Amygdala (tissue), 56 donors: ENCODE measurements at places on chromosomes 3 and 15.

GRCh38 chr3:15819576-15819975 is 21.8 kb upstream of the ANKRD28 start:
- DNase-seq, result no peak

- no peak for DNase-seq
These were observed 26.1 kb downstream of the PLXNB1 start for GRCh38 chr3:48403533-48404439.

DNA sequence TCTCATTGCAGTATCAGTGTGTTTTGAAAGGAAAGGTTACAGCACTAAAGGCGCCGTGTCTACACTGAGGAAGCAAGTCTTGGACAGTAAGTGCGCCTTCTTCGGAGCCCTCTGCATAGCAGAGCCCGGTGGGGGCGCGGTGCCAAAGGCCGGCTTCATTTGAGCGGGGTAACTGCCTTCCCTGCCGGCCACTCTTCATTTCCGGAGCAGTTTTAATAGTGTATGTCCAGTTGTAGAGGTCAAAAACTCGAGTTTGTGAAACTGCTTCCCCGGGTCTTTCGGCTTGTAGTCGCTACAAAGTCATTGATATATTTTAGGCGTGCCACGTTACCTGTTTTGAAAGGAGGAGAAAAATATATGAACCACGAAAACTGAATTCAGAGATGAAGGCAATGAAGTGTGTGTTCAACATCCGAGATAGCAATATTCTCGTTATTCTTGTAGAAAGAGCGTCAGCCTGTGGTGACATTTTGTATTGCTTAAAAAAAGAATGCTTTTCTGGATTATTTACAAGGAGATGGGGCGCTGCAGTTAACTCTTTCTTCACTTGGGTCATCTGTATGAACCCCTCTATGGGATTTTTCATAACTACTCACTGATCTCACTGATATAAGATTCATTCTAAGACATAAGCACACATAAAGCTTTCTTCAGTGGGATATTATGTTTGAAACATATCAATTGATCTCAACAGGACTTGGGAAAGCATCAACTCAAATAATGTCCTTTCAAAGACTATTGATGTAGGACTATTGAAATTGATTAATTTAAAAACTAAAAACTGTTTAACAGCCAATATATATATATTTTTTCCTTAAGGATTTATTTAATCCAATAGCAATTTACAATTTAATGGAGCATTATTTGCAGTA is 3.0 kb downstream of the ALCAM start:
- DNase-seq, result peak; percentile 62

- no peak for DNase-seq
These were observed 890.7 kb upstream of the EPHA6 start for GRCh38 chr3:95923496-95924210.

GRCh38 chr3:23390446-23390845 is 187.3 kb downstream of the UBE2E2 start:
- DNase-seq, result no peak

GRCh38 chr3:131396170-131396569 is 14.6 kb downstream of the NUDT16 start:
- DNase-seq, result no peak

- no peak for DNase-seq
These were observed 270.5 kb upstream of the P2RY1 start for GRCh38 chr3:152564459-152564858.

DNA sequence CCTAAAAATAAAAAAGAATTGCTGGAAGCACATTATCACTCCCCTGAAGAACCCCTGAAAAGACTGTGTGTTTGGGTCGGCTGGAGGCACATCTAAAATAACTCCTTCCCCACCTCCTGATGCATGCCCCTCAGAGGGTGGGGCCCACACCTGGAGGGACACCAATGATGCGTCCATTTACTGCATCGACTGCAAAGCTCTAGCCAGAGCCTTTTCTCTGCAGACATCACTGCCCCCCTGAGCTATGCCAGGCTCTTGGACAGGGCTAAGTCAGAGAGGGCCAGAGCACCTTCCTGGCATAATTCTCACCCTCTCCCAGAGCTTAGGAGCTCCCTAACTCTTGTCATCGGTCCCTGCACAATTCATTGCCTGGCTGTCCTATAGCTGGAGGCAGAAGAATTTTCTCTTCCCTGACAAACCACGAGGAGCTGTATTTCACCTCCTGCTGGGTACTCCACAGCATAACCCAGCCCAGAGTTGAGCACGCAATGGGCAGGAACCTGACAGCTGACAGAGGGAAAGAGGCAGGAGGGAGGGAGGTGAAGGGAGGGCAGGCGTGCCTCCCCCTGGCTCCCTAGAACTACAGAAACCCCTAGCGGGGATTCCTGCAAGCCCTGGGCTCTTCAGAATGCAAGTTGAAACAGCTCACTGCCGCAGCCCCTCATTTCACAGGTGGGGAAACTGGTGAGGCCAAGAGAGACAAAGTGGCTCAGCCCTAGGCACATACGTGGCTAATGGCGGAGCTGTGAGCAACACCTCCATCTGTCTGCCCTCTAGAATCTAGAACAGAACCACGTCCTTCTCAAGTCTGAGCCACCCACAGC is 46.6 kb downstream of the XXYLT1 start:
- no peak for DNase-seq

GRCh38 chr3:72247645-72248388 is 462.9 kb upstream of the PROK2 start:
- peak; percentile 45 for DNase-seq

DNA sequence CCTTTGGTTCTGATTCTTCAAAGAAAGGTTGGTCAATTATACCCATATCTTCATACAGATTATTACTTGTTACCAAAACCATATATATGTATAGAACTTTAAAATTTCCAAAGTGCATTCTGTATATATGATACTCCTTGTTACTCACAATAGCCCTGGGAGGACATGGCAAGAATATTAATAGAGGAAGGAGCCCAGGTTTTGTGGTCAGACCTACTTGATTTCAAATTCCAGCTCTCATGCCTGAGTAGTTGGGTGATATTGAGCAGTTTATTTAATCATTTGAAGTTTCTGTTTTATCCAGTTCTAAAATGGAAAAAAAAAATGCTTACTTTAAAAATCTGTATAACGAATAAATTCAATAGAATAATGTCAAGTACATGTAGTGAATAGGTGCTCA is 2.5 kb downstream of the IL1RAP start:
- DNase-seq, result no peak

GRCh38 chr15:51077221-51078153 is 17.2 kb downstream of the TNFAIP8L3 start:
- peak; percentile 40 for DNase-seq

GRCh38 chr15:95127356-95127755 is 896.0 kb downstream of the MCTP2 start:
- DNase-seq, result no peak

GRCh38 chr15:63402498-63403253 is 21.0 kb upstream of the CA12 start:
- no peak for DNase-seq

DNA sequence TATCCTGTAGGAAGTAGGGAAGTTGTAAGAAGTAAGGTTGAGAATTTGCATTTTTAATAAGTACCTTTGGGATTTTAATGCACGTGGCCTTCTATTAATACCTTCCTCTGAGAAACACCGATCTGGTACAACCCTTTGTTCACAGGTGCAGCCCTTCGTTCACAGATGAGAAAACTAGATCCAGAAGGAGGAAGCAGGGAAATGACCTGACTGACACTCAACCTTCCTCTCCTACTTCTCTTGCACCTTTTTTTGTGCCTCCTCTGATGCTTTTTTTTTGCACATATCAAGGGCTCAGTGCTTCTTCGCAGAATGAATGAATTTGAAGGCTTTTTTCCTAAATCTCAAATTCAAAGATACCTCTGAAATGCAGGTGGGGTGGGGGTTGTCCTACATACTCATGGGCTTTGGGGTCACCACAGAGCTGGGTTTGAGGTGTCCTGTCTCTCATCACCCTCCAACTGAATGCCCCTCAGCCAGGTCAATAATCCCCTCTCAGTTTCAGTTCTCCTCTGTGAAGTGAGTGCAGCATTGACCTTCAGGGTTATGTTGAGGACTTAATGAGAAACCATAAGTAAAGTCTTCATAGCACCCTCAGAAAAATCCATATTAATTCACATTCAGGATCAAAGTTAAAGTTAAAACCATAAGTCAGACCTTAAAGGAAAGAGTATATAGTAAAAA is 161.5 kb upstream of the CTNNB1 start:
- no peak for DNase-seq

DNA sequence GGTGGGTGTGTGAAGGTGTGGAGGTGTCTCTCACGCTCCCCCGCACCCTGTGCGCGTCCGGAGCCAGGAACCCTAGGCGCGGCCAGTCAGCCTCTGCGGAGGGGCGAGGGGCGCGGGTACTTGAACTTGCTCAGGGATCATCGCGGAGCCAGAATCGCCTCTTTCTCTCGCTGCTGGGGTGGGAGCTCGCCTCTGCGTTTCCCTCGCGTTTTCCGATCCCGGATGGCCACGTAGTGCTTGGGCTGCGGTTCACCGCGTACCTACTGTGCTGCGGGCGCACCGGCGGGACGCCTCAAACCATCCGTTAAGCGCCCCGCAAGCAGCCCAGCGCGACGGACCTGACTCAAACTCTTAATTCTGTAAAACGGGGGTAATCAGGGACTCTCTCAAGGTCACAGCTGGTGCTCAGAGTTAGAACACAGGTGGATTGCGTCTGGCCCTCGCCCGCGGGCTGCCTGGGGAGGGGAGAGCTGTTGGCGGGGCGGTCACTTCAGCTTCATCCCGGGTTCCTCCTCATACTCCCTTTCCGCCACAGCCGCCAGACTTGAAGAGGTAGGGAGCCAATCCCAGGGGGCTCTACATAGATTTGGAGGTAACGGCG is 686 bp downstream of the MYRIP start:
- no peak for DNase-seq

DNA sequence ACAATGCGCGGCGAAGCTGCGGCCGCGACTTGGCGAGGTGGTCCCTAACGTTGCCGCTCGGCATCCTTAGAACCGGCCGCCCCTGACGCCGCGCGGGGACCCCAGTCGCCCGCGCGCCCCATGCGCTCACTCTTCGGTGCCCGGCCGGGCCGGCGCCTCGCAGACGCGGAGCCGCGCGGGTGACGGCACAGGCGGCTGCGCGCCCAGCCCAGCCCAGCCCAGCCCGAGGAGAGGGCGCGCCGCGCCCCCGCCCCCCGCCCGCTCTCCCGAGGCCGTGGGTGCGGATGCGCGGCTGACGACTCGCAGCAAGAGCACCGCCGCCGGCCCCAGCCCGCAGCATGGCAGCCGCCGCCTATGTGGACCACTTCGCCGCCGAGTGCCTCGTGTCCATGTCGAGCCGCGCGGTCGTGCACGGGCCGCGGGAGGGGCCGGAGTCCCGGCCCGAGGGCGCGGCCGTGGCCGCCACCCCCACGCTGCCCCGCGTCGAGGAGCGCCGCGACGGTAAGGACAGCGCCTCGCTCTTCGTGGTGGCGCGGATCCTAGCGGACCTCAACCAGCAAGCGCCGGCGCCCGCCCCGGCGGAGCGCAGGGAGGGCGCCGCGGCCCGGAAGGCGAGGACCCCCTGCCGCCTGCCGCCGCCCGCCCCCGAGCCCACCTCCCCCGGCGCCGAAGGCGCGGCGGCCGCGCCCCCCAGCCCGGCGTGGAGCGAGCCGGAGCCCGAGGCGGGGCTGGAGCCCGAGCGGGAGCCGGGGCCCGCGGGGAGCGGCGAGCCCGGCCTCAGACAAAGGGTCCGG is 437 bp downstream of the KLF13 start:
- peak; percentile 84 for DNase-seq

- no peak for DNase-seq
These were observed 5.6 kb downstream of the GREM1 start for GRCh38 chr15:32723171-32723948.

DNA sequence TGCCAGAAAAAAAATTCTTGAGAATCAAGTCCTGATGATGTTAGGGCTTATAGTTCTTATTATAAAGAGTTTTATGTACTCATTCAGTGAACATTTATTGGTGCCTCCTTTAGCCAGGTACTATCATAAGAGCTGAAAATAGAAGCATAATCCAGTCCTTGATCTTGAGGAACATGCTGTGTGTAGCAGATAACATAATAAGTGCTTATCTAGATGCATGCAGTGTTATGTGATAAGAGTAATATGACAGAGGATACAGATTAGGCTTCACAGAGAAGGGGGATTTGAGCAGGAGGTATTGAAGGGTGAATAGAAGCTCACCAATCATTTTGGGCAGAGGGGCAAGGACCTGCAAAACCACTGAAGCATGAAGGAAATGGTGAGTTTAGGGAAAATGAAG is 1.1 kb downstream of the CCR2 start:
- no peak for DNase-seq

GRCh38 chr3:184284696-184285095 is 8.9 kb downstream of the ECE2 start:
- DNase-seq, result peak; percentile 11

GRCh38 chr15:40353697-40354096 is 2.9 kb downstream of the PHGR1 start:
- no peak for DNase-seq

GRCh38 chr3:48716508-48716981 is 476 bp downstream of the IP6K2 start:
- no peak for DNase-seq

DNA sequence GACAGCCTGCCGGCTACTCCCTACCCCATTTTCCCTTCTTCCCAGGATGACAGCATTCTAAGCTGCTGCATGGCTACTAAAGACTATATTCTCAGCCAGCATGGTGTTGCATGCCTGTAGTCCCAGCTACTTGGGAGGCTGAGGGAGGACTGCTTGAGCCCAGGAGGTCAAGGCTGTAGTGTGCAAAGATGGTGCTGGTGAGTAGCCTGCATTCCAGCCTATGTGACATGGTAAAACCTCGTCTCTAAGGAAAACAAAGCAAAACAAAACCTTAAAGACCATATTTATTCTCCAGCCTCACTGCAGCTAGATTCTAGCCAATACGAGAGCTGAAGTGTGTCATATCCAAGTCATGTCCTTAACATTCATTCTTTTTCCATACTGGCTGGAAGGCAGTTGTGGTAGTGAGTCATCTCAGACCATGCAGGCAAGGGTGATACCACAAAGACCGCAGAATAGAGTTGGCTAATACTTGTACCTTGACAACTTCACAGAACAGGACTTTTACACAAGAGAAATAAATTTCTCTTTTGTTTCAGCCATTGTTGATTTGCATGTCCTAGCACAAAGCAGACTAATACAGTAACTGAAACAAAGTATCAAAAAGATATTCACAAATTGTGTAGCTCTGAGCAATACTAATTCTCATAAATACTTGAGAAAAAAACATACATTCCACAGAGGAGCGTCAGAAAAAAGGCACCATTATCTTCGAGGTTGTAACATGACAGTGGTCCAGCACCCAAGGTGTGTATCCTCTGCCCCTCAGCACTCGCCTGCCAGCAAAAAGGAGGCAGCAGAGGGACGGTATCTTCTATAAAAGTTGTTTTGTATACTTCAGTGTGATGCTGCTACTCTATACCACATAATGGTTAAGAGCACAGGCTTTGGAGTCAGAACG is 14.8 kb downstream of the PBRM1 start:
- DNase-seq, result no peak

DNA sequence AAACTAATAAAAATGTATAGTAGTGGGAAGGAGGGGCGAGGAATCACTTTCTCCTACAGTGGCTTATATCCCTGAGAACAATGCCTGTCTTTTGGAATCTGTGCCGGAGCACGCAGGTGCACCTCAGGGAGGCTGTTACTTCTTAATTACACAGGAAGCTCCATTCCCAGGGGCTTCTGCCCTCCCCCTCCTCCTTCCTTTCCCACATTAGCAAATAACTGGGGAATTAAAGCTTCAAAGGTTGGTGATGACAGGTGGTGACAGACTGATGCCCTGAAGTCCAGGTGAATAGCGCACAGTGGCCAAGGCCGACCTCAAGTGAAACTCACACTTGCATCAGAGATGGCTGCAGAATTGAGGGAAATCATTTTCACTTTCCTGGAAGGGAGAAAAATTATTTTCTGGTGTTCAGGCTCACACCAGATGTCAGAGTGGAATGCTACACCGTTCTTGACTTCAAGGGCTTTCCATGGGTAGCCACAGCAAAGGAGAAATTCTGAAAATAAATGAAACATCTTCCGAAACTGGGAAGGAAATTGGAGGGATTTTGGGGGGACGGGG is 3.7 kb downstream of the GRAMD2A start:
- no peak for DNase-seq
